Effector CD8-positive, alpha-beta T cell (primary cell): ENCODE measurements at places on chromosomes 3 and 15.

DNA sequence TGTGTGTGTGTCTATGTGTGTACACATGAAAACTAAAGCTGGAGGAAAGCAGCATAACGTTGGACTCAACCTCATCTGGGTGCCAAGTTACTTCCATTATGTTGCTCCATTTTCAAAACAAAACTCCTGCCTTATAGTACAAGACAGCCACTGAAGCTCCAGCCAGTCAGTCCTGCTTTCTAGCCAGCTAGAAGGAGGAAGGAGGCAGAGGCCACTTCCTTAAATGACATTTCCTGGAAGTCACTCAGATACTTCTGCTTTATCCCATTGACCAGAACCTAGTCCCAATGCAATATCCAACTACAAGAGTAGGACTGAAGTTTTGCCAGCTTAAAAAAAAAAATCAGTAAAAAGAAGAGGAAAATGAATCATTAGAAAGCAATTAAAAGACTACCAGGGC is 31.7 kb downstream of the CADPS start:
- DNase-seq: no peak

- DNase-seq: no peak
Measured at GRCh38 chr15:51386960-51387698, 45.7 kb downstream of the GLDN start.

DNA sequence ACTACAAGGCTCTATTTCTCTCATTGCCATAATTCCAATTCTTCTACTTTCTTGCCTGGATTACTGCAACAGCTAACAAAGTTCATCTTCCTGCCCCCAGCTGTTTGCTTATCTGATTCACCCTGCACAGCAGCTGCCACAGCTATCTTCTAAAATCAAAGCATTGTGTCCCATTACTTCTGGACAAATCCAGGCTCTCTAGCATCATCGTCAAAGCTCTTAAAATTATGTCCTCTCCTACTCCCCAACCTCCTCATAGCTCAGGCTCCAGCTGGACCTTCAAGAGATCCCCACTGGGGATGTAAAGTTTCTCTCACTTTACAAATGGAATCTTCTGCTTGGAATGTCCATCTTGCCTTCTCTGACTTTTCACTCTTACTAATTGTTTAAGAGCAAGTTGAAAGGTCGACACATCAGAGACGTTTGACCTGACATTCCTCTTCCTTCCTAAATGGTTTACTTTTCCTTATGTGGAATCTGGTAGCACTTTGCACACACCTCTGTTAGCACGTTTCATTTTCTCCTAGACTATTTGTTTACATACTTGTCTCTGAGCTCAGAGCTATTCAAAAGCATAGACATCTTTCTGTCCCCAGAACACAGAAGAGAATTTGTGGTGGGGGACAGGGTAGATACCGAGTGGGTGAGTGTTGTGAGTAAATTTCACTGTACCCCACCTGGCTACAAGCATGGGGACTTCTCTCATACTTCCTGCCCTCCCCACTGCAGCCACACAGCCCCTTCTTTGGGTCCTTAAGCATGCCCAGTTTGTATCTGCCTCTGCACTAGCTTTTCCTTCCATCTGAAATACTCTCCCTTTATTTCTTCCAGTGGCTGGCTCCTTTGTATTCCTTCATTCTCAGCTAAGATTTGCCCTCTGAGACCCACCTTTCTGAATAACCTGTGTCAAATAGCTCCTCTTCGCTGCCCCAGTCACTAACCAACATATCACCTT is 77.9 kb downstream of the SERPINI1 start:
- DNase-seq: no peak

DNA sequence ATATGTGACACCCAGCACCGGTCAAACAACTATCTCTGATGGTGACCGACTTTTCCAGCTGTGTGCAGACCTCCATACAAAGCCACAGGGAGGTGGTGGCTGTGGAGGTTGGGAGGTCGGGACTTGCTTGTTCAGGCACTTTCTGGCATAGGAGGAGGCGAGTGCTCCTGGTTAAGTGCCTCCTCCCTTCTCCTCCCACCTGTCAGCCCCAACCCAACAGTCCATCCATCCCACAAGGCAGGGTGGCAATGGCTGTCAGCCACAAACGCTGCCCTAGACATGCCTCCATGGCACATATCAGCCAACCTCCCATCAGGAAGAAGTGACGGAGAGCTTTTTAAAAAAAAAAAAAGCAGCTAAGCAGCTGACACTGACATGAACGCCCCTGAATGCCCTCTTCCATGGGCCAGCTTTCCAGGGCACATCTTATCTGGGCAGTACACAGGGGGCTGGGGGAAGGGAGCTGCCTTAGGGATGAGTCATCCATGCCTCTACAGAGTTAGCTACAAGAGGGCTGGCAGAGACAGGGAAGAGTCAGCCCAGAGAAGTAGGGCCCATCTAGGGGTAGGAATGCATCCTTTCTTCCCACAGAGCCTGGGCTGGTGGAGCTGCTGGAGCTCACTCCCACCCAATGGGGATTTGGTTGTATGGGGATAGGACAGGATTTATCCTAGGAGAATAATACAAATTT is 41.2 kb downstream of the CCDC12 start:
- no peak for DNase-seq

- DNase-seq: no peak
Measured at GRCh38 chr3:128967748-128968355, 26.0 kb downstream of the CFAP92 start.

GRCh38 chr3:187909866-187910265 is 164.6 kb upstream of the BCL6 start:
- DNase-seq: no peak

DNA sequence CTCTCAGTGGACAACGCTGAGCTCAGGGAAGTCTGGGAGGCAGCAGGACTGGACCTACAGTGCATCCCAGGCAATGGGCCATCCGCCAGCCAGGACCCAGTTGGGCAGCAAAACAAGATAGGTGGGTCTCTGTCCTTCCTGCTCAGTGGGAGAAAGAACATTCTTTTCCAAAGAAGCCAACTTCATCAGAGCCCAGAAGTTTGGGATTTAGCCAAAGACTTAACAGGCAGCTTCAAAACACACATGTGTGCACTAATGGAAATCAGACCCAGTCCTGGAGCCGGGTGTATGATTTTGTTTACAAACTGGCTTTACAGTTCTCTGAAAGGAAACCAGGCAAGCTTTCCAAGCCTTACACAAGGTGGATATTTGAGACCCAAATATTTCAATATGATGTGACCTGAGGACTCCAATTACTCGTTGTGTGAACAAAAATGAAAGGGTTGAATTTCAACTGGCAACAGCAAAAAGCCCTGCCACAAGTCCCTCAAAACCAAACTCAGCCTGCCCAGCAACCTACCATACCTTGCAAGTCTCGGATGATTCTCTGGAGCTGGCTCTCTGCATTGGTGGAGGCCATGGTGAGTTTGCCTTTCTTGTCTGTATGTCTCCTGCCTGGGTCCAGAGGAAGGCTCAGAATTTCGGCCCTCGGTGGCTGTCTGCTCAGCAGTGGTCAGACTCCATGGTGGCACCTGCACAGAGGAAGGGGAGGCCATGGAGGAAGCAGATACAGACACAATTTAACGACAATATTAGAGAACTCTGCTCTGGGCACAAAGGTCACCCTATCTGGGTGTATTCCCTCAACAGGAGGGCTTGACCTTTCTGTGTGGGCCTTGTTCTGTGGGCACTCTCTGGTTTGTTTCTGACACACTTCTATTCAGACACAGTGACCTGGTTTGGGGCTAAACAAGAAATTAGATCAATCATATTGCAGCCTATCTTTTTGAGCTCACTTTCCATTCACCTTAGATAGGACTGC is 11.0 kb downstream of the FYCO1 start:
- DNase-seq: no peak

- DNase-seq: no peak
Measured at GRCh38 chr15:42184296-42184695, 23.8 kb downstream of the VPS39 start.

GRCh38 chr3:46524008-46524407 is 26.2 kb downstream of the RTP3 start:
- no peak for DNase-seq

GRCh38 chr15:58486062-58486461 is 54.3 kb downstream of the LIPC start:
- no peak for DNase-seq

- no peak for DNase-seq
Measured at GRCh38 chr3:126896067-126896441, 86.9 kb upstream of the PLXNA1 start.

GRCh38 chr15:41241221-41241964 is 10.3 kb downstream of the CHP1 start:
- DNase-seq: no peak

- DNase-seq: no peak
Measured at GRCh38 chr15:78097667-78098066, 5.3 kb downstream of the SH2D7 start.

- no peak for DNase-seq
Measured at GRCh38 chr3:171181907-171182690, 155.6 kb upstream of the SLC2A2 start.

GRCh38 chr3:160617636-160618035 is 52.3 kb upstream of the KPNA4 start:
- no peak for DNase-seq

- DNase-seq: no peak
Measured at GRCh38 chr3:150365132-150365604, 42.9 kb upstream of the TSC22D2 start.

DNA sequence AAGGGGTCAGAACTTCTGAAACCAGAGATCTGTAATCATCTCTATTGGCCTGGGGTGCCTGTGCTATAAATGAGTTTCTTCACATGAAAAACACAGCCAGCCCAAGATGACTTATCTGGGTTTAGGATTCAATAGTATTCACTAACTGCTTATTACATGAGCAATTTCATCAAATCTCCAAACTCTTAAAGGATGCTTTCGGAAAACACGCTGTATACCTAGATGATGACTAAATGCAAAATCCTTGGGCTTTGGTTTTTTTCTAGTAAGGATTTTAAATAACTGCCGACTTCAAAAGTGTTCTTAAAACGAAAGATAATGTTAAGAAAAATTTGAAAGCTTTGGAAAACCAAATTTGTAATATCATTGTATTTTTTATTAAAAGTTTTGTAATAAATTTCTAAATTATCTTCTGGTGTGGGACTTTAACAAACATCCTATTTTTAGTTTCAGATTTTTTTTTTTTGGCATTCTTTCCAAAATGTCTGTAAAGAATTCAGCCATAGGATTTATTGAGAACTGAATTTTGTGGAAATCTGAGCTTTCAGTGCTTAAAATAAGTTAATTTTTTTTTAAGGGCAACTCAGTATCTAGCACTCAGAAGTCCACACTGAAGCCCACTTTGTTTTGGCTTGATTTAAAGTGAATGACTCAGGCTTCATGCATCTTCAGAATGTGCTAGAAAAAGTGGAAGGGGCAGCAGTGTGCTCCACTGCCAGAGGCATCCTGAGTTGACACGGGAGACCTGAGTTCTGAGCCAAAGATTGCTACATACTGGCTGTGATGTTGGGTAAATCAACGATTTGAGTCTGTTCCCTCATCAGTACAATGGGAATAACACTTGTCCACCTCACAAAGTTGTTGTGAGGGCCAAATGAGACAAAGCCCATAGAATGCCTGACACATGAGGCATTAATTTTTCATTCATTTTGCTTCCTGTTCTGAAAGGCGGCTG is 18.7 kb downstream of the TMEM43 start:
- no peak for DNase-seq

DNA sequence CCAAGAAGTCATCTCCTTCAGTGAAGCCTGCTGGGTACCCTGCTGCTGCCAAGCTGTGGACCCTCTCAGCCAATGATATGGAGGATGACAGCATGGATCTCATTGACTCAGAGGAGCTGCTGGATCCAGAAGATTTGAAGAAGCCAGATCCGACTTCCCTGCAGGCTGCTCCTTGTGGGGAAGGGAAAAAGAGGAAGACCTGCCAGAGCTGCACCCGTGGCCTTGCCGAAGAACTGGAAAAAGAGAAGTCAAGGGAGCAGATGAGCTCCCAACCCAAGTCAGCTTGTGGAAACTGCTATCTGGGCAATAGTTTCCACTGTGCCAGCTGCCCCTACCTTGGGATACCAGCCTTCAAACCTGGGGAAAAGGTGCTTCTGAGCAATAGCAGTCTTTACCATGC is 13.7 kb upstream of the ANP32A start:
- no peak for DNase-seq

GRCh38 chr3:82186017-82186416 is 424.6 kb upstream of the GBE1 start:
- no peak for DNase-seq

- no peak for DNase-seq
Measured at GRCh38 chr15:47983533-47983932, 137.3 kb upstream of the SLC24A5 start.

- no peak for DNase-seq
Measured at GRCh38 chr3:88003115-88003755, 55.6 kb downstream of the CGGBP1 start.

DNA sequence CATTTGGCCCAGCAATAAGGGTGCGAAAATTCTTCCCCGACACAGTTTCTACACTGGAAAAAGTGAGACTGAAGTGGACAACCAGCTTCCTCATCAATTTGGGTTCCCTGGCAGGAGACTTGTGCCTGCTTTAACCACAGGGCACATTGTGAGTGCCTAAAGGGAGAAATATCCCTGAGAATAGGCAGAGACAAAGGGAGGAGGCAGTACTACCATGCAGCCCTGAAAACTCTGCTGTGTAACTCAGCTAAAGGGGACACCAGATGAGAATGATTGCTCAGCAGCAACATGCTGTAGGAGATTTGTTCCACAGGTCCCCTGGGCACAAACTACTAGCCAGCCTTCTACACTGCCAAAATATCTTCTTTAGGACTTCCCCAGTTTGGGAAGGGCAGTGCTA is 15.6 kb upstream of the KPNA4 start:
- no peak for DNase-seq

GRCh38 chr3:52054661-52055511 is 1.5 kb downstream of the DUSP7 start:
- DNase-seq: no peak

GRCh38 chr15:66188464-66188863 is 65.1 kb downstream of the MEGF11 start:
- no peak for DNase-seq

GRCh38 chr15:35606450-35606779 is 60.5 kb upstream of the DPH6 start:
- no peak for DNase-seq

GRCh38 chr3:58679974-58680666 is 13.5 kb upstream of the FAM3D start:
- DNase-seq: no peak

GRCh38 chr15:52103217-52104207 is 9.1 kb downstream of the BCL2L10 start:
- no peak for DNase-seq

DNA sequence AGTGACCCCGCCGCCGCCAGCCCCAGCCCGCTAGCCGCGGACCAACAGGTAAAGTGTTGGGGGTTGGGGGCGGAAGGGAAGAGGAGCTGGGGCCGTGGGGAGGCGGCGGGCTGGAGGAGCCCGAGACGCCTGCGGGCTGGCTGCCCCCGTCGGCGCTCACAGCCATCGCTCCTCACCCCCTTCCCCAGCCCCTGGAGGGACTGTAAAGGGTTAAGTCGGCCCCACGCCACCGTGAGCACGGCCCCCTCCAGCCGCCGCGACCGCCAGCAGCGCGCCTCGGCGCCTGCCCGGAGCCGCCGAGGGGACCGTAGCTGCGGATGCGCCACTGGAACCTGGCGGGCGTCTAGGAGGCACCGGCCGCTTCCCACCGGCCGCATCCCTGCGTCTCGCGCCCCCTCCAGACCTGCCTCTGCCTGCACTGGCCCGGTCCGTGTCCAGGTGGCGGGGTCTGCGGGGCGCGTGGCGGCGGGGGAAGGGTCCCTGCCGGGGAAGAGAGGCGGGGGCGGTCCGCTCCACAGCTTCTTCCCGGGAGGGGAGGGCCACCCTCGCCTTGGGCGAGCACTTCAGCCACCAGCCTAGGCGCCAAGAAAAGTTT is 522 bp downstream of the MED12L start:
- DNase-seq: no peak
